Cerebellar cortex (tissue), 1 donor: ENCODE measurements at places on chromosomes 4 and X.

- DNase-seq, result no peak
Observed at GRCh38 chr4:52408032-52408431, 251.1 kb downstream of the USP46 start.

DNA sequence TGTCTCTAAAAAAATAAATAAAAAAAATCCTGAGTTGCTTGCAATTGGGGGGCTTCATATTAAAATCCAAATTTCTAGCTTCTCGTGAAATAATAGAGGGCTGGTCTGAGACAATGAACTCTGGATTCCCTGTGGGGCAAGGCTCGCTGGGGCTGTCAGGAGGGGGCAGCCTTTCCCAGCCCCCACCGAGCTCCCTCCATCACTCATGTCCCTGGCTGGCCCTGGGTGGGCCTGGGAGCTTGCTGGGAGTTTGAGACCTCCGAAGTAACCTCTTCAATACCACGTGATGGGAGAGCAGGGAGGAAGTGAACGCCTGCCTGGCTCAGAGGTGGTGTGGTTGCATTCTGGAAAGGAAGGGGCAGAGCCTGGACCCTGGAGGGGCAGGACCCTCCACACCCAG, 54.0 kb upstream of the AFAP1 start:
- DNase-seq, result no peak

DNA sequence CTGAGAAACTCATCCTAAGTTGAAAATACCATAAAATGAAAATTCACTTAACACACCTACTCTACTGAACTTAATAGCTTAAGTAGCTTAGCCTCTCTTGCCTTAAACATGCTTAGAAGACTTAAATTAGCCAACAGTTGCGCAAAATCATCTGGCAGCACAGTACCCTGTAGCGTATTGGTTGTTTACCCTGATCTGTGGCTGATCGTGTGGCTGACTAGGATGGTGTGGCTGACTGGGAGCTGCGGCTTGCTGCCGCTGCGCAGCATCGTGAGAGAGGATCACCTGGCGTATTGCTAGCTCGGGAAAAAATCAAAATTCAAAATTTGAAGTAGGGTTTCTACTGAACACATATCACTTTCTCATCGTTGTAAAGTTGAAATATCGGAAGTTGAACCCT, 6.3 kb downstream of the RUFY3 start:
- DNase-seq, result peak; percentile 21

GRCh38 chr4:7539659-7540058, 104.9 kb upstream of the PSAPL1 start:
- no peak for DNase-seq
